ENCODE measurements at places on chromosomes 5 and 9.

DNA sequence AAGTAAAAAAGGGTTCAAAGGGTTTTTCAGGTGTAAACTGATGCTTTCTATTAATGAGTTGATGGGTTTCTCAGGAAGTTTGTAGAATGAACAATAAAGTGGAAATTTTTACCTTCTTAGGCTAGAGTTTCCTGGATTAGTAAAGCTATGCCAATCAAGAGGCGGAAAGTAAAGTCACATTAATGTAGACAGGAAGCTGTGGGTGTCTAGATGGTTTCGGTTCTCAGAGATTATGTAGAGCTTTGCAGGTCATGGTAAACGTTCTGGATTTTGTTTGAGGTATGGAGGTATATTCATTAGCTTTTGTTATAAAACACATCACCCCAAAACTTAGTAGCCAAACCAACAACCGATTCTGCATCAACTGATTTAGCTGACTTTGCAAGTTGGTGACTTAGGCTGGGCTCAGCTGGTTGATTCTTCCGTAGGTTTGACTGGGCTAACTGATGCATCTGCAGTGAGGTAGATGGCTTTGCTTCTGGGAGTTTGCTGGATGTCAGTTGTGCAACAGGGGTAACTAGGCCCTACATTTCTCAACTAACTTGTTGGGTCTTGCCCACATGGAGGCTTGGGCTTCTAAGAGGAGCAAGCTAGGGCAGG, 273.8 kb downstream of the MSX2 start:
- no peak for DNase-seq

DNA sequence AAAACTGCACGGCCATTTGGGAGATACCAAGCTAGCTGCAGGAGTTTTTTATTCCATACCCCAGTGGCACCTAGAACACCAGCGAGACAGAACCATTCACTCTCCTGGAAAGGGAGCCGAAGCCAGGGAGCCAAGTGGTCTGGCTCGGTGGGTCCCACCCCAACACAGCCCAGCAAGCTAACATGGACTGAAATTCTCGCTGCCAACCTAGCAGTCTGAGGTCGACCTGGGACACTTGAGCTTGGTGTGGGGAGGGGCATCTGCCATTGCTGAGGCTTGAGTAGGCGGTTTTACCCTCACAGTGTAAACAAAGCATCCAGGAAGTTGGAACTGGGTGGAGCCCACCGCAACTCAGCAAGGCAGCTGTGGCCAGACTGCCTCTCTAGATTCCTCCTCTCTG, 108.9 kb upstream of the CHD1 start:
- no peak for DNase-seq

GRCh38 chr9:109941771-109942170, 161.8 kb downstream of the PALM2AKAP2 start:
- DNase-seq: no peak

- DNase-seq: no peak
Measured at GRCh38 chr9:127258606-127259471, 5.7 kb upstream of the GARNL3 start.

GRCh38 chr5:22842574-22842973, 10.6 kb downstream of the CDH12 start:
- no peak for DNase-seq

DNA sequence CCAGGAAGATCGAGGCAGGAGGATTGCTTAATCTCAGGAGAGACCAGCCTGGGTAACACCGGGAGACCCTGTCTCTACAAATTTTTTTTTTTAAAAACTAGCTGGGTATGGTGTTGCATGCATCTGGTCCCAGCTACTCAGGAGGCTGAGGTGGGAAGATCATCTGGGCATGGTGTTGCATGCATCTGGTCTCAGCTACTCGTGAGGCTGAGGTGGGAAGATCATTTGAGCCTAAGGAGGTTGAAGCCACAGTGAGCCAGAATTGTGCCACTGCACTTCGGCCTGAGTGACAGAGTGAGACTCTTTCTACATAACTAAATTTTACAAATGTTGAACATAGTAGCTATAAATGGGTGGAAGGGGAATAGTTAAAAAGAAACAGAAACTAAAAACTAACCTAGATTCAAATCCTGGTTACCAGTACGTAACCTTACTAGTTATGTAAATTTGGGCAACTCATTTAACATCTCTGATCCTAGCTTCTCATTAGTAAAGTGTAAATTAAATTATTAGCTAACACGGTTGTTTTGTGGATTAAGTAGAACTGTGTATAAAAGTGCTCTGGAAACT, 41.7 kb downstream of the TMEM161B start:
- DNase-seq: no peak

GRCh38 chr5:79851391-79851863, 139.6 kb downstream of the MTX3 start:
- no peak for DNase-seq

GRCh38 chr5:65695162-65695755, 26.6 kb downstream of the SGTB start:
- DNase-seq: no peak

- peak; percentile 82 for DNase-seq
Measured at GRCh38 chr5:75461679-75462078, 49.8 kb downstream of the CERT1 start.

DNA sequence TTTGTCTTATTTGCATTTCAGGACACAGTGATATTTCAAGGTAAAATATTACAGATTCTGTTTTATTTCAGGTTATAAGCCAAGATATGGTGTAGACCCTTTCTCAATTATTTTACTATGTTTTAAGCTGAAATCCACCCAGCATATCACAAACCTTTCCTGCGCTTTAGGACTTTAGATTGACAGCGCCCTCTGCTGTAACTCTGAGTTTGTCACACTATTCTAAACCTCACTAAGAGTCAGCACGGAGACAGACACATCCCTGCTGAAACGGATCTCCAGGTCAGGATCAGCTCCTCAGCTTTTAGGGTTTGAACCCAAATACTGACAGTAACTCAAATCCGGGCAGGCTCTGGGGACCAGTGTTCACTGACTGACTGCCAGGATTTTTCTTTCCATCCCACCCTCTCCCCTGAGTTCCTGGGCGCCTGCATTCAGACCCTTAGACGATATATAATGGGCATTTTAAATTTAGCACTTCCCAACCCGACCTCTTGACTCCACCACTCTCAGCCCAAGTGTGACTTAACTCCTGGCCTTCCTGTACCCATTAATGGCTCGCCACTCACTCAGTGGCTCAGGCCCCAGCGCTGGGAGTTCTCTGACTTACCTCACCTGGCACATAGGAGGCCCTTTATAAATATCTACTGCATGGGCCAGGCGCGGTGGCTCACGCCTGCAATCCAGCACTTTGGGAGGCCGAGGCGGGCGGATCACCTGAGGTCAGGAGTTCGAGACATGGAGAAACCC, 33.5 kb downstream of the TLX3 start:
- peak; percentile 45 for DNase-seq

GRCh38 chr9:16668734-16669295, 201.7 kb downstream of the BNC2 start:
- DNase-seq: peak; percentile 49

GRCh38 chr5:175569701-175570100, 88.2 kb upstream of the HRH2 start:
- no peak for DNase-seq

GRCh38 chr5:20601678-20602100, 613.7 kb upstream of the CDH18 start:
- peak; percentile 30 for DNase-seq

GRCh38 chr5:108827131-108827530, 79.4 kb downstream of the FER start:
- no peak for DNase-seq

DNA sequence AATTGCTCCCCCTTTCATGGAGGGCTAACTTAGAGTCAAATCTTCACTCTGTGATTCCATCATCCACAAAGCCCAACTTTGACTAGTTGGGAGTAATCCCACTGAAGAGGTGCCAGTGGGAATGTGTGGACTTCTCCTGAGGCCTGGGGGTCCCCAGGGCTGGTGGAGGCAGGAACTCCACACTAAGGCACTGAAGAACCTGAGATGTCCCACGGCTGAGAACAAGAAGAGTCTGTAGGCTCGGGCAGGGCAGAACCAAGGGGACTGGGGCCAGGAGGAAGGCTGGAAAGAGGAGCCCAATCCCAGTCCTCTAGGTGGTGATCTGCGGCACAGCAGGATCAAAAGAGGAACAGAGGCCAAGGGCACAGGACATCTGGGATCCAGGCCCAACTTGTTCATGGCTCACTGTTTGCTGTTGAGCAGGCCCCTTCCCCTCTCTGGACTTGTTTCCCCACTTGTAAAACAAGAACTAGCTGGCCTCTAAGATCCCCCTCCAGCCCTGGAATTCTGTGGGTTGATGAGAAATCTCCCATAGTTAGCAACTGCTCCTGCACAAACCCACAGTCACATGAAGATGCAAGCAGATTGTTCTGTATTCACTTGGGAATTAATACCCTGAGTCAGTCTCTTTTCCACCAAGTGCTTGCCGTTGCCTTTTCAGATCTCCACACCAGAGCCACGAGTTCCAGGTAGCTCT, 32.7 kb upstream of the ALDH1B1 start:
- no peak for DNase-seq
